ENCODE measurements at places on chromosomes 5 and 9.

- DNase-seq = no peak
Observed at GRCh38 chr5:115329475-115329874, 33.0 kb upstream of the CCDC112 start.

- no peak for DNase-seq
Observed at GRCh38 chr5:66829826-66830225, 233.6 kb downstream of the MAST4 start.

GRCh38 chr9:91391412-91391811 lies 29.7 kb upstream of the AUH start:
- no peak for DNase-seq

GRCh38 chr5:102767862-102768261 lies 12.8 kb downstream of the PAM start:
- no peak for DNase-seq

DNA sequence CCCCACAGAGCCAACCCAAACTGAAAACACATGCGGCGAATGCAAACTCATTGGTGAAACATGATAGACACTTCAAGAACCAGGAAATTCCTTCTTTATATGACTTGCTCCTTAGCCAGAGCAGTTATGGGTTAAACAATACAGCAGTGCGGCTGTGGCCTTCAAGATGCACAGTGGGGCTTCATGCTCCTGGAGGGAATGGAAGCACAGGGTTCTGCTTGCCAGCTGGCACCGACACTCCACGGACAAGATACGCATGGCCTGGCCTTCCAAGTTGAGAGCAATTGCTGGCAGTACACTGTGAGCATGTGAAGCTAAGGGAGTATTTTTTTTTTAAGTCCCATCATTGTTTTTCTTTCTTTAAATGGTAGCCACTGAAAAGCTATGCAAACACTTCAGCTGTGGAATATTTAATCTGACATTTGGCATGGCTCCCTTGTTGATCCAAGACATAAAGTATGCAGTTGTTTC lies 451.6 kb upstream of the CD180 start:
- no peak for DNase-seq

Data from stimulated activated CD4-positive, alpha-beta T cell treated with anti-CD3 and anti-CD28 coated beads, Interleukin-12 subunit alpha, Interleukin-12 subunit beta, amount 100 ng/mL, for 4 hours (primary cell).